Amniotic epithelial cell (primary cell): ENCODE measurements at places on chromosomes 2 and 18.

- peak; percentile 5 for DNase-seq
Observed at GRCh38 chr2:132797556-132797955, 127.6 kb upstream of the LYPD1 start.

DNA sequence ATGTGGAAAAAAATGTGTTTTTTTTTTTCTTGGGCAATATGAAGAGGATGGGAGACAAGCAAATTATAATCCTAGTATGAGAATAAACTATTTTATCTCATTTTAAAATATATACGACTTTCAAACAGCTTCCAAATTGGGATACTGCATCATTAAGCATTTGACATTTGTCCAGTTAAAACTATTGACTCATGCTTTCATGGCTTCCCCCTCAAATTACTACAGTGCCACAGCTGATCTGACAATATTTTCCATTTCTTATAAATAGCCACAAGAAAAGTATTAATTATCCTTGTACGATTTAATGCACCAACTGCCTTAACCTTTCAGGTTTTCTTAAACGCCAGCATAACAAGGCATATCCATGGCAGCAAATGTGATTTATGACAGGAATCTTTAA is 1134.8 kb upstream of the ZEB2 start:
- DNase-seq: no peak

DNA sequence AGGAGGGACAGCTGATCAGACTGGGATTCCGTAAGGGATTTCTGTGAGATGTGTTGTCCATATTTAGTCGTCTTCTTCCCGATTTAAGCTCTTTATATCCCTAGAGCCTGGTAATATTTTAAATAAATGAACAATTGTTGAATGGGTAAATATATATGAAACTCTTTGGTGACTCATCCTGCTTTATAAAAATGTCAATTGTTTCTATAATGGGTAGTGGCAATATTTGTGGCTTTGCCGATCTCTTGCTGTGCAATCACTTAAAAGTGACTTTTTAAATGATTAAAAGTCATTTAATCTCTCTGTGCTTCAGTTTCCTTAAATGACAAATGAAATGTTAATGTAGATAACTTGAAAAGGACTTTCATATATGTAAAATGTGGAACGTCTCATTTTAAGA is 339.2 kb downstream of the RNF144A start:
- DNase-seq: no peak

DNA sequence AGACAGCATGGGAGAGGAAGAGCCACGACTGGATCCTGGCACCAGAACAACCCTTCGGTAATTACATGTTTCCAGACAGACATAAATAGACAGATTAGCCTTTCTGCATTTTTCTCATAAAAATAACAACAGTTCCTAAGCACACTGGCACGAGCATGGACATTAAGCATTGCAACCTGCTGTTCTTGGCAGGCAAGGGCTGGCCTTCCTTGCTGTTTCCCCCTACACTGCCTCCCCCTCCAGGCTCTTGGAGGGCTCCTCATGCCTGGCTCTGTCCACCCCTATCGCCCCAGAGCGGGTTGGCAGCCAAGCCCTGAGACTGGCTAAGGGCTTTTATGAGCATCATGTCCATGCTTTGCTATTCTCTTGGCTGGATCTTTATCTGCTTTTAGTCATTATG is 89.6 kb downstream of the TTC32 start:
- DNase-seq: no peak

DNA sequence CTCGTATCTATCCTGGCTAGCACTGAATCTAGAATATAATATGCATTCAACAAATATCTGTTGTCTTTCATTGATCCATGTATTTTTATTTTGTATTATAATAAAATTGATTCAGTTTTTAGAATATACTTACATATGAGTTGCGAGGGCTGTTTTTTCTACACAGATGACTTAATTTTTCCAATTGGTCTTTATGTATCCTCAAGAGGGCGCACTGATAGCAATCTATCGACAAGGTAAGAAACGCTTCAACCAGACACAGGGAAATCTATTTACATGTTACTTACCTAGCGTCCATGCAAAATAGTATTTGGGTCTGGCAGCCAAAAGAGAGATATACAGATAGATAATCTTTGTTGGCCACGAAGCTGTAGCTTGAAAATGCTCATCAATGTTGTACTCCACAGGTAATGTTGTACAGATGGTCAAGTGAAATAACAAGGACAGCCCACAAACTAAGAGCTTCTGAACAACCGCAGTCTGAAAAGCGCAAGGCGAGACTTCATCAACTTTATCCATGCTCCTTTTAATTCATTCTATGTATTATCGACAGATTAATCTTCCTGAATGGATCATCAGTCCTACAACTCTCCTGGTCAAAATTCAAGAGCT is 35.5 kb upstream of the KIDINS220 start:
- peak; percentile 67 for DNase-seq

DNA sequence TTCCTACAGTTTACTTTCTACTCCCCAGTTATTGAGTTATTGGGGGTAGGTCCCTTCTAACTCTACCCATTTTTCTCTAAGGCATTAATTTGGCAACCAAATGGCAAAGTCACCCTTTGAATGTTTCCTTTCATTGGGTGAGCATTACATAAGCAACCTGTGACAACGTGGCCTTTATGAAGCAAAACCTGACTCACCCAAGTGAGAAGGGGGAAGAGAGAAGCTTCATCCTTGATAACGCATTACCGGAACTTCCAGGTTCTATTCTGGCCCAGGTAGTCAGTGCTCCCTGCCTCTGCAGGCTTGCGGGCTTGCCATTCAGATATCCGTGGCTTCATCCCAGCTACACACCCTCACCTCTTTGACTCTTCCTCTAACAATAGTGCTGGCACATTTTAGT is 39.1 kb upstream of the FAM124B start:
- DNase-seq: no peak

GRCh38 chr2:241750076-241750840 is 15.8 kb downstream of the D2HGDH start:
- no peak for DNase-seq

DNA sequence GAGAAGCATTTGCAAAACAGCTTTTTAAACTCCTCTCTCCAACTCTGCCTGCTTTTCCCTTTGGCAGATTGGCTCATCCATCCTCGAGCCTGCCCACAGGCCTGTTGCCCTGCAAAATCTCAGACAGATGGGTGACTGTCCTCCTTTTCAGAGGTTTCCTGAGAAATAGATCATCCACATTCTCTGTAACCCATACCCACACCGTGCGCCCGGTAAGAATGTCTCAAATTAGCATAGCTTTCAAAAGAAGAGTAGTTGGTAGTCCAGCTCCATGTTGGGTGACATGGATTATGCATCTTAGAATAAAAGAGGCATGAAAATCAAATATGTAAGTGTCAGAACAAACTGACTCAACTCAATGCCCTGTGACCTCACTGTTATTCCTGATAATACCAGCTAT is 457.9 kb downstream of the TSN start:
- DNase-seq: no peak

- peak; percentile 6 for DNase-seq
Observed at GRCh38 chr2:188238386-188238785, 53.3 kb upstream of the GULP1 start.

DNA sequence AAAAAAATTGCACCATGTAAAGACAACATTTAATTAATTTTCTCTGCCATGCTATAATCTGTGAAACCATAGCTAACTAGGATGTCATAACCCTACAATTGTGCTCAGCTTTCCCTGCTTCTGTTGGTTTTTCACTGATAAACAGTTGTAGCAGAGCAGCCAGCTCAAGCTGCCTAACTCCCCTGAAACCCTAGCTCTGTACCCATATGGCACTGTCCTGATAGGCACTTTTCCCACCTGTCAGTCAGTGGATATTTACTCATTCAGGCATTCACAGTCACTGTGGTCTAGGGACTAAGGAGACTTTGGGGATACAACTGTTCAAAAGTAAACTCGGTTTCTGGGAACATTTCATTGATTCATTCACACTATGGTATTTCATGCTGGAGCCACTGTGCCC is 407.0 kb downstream of the DSEL start:
- DNase-seq: no peak

- DNase-seq: peak; percentile 61
Observed at GRCh38 chr2:17540093-17540812, at the start of gene VSNL1. VSNL1 (plus strand) TSS chr2:17540696; CDS start chr2:17592075, 51,379 bp downstream.

- peak; percentile 16 for DNase-seq
Observed at GRCh38 chr2:147099845-147100244, 745.0 kb upstream of the ACVR2A start.
